ENCODE measurements at places on chromosomes 1 and 21.

- no peak for DNase-seq
These were observed 24.7 kb downstream of the FMO3 start for GRCh38 chr1:171115280-171115897.

DNA sequence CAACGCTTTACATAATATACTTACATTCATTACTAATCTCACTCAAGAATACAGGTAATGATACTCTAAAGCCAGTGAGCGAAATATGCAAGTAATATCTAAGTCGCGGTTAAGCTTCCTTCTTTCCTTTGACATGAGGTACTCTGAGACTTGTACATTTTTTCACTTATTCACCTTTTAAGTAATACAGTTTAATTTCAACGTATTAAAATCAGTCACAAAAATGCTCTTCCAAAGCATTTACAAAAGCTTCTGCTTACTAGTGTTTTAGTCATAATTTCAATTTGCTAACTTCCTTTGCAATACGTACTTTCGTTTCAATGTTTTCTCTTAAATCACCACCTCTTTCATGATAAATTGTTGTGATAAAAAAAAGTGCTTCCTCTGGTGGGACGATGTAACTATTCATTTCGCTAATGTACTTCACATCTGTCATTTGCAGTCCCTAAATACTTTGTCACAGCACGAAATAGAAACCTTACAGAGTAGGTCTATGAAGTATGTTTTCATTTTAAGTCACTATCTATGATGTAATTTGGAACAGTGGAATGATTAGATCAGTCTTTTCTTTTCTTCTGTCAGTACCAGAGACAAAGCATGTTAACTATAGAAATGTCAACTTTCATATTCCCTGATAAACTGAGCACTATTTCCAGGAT, 34.0 kb upstream of the ADGRL4 start:
- no peak for DNase-seq

GRCh38 chr21:45845770-45846090, 135.8 kb upstream of the COL6A1 start:
- DNase-seq: no peak

DNA sequence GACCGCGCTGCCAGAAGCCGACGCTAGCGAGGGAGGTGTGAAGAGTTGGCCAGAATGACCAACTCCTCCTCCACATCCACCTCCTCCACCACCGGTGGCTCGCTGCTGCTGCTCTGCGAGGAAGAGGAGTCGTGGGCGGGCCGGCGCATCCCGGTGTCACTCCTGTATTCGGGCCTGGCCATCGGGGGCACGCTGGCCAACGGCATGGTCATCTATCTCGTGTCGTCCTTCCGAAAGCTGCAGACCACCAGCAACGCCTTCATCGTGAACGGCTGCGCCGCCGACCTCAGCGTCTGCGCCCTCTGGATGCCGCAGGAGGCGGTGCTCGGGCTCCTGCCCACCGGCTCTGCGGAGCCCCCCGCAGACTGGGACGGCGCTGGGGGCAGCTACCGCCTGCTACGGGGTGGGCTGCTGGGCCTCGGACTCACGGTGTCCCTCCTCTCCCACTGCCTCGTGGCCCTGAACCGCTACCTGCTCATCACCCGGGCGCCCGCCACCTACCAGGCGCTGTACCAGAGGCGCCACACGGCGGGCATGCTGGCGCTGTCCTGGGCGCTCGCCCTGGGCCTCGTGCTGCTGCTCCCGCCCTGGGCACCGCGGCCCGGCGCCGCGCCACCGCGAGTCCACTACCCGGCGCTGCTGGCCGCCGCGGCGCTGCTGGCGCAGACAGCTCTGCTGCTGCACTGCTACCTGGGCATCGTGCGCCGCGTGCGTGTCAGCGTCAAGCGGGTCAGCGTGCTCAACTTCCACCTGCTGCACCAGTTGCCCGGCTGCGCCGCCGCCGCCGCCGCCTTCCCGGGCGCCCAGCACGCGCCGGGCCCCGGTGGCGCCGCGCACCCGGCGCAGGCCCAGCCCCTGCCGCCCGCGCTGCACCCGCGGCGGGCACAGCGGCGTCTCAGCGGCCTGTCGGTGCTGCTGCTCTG, 1.2 kb downstream of the GPR88 start:
- DNase-seq: no peak

DNA sequence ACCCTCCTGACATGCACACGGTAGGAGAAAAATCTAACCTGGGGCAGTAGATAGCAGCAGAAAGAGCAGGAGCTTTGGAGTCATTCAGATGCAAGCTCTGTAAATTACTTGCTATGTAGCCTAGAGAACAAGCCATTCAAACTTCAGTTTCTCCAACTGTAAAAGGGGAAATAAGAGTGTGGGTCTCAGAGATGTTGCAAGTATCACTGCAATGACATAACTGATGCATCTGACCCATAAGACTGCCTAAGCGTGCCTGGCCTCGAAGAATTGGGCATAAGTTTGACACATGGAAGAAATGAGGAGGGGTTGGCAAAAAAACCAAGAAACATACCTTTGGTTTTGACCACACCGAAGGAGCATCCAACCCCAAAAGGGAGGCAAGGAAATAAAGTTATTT, 5.2 kb downstream of the AK2 start:
- DNase-seq: no peak

DNA sequence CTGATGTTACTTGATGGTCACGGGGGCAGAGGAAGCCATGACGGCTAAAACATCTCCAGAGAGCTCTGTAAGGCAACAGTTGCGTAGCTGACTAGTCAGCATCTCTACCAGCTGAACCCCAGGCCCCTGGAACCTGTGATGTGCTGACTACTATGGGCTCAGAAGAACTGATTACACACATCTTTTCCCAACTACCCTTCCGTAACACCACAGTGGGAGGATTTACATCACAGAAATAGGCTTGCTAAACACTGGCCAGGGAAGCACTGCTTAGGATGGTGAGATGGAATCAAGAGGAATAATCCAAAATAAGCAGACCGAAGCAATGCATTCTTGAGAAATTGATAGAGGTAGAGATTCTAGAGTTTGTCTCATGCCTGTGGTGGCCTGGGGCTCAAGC, 122.5 kb downstream of the SMYD2 start:
- no peak for DNase-seq

DNA sequence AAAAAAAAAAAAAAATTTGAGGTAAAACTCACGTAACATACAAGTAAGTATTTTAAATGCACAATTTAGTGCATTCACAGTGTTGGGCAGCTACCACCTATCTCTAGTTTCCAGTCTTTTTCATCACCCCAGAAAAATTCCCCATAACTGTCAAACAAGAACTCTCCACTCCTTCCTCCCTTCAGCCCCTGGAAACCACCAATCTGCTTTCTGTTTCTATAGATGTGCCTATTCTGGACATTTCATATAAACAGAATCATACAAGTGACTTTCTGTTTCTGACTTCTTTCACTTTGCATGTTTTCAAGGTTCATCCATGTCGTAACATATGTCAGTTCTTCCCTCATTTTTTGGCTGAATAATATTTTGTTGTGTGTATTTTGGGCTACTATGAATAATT, 24.9 kb upstream of the ETS2 start:
- no peak for DNase-seq

- no peak for DNase-seq
These were observed 449 bp downstream of the EPS15 start for GRCh38 chr1:51518586-51519047.

GRCh38 chr21:14058566-14058965, 152.2 kb downstream of the LIPI start:
- no peak for DNase-seq

DNA sequence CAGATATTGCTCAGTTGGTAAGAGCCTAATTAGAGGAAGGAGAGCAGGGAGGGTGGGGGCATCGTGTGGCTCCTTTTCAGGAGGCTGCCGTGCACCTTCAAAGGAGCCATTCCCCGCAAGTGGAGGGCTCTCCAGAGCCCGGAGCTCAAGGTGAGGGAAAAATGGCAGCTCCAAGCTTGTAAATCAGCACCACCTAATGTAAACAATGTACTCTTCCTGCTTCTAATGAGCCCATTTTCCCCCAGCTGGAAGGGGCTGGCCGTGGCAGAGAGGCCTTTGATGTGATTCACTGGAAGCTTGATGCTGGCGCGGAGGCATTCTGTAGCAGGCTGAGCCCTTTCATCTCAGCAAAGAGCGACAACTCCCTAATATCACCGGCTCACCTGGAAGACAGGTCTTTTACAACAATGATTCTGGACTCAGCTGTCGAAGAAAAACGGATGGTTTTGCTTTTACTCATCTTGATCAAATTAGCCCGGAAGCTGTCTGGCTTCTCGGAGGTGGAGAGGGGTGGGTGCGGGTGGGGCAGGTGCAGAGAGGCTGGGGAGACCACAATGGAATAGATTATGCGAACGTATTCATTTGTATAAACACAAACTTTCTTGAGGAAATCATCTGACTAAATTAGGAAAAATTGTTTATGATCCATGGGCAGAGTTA, 112.5 kb downstream of the RRAGC start:
- no peak for DNase-seq
